ENCODE measurements at places on chromosomes 4 and X. TPM values are rescaled to one million over a fixed set of nuclear protein-coding genes. Genes with fewer than 3 reads are reported as not detected.

GRCh38 chrX:21781525-21781924 lies 23.6 kb upstream of the SMPX start:
- no peak for DNase-seq

DNA sequence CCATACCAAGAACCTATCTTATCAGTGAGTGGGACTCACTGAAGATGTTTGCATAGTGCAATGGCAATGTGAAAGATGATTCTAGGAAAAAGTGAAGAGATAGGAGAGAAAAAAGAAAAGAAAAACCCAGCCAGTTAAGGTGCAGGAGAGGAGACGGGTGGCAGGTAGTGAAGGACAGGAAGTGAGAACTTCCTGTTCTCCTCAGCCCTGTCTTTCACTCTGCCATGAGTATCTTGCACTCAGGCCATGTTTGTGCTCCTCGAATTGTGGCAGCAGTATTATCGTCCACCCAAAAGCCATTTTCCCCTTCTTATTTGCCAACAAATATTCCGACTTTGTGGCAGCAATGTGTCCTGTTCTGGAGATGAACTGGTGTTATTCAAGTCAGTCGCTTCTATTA lies 8.6 kb upstream of the ENPEP start:
- DNase-seq: no peak

DNA sequence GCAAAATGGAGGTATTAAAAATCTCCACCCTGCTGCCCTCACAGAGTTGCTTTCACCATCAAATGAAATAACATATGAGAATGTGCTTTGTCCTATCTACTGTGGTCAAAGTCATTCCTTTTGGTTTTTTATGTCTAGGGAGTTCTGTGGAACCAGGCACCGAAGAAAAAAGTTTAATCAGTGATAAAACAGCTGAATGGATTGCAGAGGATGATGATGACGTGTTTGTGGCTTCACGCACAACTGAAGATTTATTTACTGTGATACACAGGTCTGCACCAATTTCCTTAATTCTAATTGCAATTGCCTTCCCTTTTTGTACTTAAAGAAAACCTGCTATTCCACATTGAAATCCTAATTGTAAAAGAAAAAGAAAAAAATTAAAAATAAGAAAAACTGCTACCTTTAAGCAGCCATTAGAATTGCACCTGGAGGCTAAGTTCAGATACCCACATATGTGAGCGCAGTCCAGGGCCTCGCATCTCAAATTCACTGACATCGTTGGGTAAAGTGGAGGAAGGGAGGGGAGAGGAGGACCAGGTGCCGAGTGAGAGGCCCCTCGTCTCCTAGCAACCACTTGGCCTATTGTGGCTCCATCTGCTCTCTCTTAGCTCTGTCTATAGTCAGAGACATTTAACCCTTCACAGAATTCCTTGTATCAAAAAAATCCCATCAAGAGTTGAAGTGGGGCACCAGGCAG lies 10.5 kb upstream of the RTL5 start:
- no peak for DNase-seq

- DNase-seq: no peak
Observed at GRCh38 chrX:70054391-70054790, 4.7 kb upstream of the AWAT2 start.

DNA sequence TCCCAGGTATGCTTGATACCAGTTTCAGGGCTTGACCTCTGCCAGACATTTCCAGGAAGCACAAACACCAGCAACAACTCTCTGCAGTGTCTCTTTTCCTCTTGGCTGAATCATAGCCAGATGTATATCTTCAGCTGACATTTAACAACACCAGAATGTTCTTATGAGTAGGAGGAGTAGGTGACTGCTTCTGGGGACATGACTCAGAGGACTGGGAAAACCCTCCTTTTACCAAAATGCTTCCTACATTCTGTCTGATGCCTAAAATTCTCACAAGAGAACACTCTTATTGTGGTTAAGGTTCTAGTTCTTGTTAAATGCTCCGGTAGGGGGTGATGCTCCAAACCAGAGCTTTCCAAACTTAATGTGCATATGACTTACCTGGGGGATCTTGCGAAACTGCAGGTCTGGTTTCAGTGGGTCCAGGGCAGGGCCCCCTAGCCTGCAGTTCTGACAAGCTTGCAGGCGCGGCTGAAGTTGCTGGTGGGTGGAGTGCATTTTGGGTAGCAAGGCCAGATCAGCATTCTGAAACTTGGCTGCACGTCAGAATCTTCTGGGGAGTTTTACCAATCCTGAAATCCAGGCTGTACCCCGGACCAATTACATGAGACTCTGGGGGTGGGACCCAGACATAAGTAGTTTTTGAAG lies 329.3 kb upstream of the RPS6KA3 start:
- DNase-seq: no peak

- DNase-seq: no peak
Observed at GRCh38 chrX:48826135-48826875, at the start of gene ERAS. Gene ERAS (plus strand): TSS chrX:48826513. CDS start chrX:48829124, 2,611 bp downstream.

DNA sequence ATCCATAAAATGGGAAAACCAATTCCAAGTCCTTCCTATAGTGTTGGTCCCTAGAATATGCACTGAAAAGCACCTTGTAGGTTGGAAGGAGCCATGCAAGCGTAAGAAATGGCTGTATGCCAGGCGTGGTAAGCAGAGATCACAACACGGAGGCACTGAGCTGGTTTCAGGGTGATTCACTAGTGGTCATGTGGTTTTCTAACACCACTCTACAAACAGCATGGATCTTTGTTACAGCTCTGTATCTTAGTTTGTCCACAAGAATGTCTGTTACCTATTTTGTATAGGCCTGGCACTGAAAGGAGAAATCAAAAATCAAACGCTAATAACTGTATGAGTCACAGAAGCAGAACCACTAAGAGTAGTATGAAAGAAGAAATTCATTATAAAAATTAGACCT lies 71.9 kb downstream of the MAGEB17 start:
- no peak for DNase-seq

- no peak for DNase-seq
Observed at GRCh38 chr4:52299120-52299519, 248.0 kb downstream of the SPATA18 start.

DNA sequence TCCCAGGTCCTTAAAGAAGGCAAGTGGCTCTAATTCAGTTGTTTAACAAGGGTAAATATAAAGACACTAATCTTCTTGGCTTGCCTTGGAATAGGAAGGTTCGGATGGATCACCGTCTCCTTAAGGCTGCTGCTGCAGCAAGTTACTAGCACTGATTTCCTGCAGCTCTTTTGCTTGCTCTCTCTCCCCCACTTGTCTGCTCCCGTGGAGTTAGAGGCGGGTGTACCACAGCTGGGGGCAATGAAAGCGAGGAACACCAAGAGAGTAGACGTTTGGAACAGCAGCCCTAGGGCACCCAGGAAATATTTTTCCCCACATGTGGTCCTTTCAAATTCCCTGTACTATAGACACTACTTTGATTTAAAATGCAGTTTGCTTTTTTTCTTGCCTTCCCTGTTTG lies 202.2 kb downstream of the SH2D1A start:
- DNase-seq: no peak

DNA sequence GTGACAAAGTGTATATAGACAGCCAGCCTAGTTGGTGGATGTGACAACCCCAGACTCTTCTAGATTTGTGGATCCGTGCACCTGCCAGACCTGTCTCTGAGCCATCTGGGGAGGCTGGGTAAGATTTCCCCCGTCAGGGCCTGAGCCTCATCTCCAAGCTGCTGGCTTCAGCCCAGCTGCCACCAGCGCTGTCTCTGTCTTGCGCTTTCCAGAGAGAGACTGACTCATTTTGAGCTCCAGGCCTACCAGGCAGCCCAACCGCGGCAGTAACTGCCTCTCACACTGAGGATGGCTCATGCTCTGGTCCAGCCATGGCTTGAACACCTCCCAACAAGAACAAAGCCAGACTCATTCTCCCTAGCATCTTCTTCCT lies 26.4 kb downstream of the NOP14 start:
- no peak for DNase-seq

- no peak for DNase-seq
Observed at GRCh38 chr4:2937146-2937857, 25.9 kb downstream of the NOP14 start.

DNA sequence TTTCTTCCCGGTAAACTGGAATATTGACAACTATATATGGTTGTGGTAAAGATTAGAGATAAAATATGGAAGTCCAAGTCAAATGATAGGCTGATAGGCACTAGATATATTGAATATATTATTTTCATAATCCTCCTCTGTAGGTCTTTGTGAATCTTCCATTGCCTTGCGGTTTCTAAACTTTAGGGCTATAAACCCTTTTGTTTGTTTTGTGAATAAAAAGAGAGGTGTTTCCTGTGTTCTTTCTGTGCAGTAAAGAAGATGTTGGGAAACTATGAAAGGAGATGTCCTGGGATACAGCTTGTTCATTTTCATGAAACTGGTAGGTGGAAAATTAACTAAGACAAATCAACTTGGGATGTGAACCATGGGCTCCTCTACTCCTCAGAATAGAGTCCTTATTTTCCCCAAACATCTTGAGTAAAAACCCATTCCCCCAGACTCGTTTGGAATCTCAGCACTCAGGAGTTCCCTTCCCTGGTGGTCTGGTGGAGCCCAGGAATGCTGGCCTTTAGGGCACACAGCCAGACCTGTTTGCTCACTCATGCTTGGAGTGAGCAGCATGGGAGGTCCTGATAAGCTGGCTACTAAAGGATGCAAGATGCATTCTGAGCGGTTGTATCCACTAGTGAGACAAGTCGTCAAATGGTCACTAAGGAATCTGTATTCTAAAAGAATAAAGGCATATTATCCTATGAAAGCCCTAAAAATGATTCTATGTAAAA lies 22.2 kb downstream of the PRDM8 start:
- no peak for DNase-seq

GRCh38 chrX:142068365-142068764 lies 136.7 kb downstream of the MAGEC2 start:
- DNase-seq: no peak

GRCh38 chr4:3869661-3870566 lies 103.7 kb downstream of the ADRA2C start:
- DNase-seq: no peak

DNA sequence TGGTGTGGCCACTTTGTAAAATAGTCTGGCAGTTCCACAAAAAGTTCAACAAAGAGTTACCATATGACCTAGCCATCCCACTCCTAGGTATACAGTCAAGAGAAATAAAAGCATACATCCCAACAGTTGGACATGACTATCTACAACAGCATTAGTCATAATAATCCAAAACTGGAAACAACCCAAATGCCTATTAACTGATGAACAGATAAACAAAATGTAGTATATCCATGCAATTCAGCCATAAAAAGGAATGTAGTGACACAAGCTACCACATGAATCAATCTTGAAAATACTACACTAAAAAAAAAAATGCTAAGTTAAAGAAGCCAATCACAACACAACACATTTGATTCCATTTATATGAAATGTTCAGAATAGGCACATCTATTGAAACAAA lies 16.1 kb downstream of the MED14 start:
- no peak for DNase-seq

GRCh38 chr4:53005149-53005546 lies 143.0 kb downstream of the RASL11B start:
- no peak for DNase-seq

GRCh38 chr4:18635531-18635930 lies 614.0 kb upstream of the LCORL start:
- no peak for DNase-seq

DNA sequence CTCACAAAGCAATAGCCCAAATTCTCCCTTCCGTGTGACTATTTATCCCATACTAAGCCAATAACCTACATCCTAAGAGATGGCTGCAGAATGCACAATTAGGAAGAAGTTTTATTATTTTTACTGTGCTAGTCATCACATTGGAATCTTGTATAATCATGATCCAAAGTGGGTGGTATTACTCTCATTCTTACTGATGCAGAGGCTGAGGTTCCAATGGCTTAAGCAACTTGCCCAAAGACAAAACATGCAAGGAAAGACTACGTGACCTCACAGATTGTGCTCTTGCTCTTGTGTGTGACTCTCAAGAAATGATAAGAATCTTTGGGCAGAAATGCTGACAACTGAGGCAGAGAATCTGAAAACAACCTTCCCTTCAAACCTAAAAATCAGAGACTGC lies 212.2 kb downstream of the LDB2 start:
- peak; percentile 94 for DNase-seq

- no peak for DNase-seq
Observed at GRCh38 chrX:134764202-134764785, 106.0 kb upstream of the PLAC1 start.

DNA sequence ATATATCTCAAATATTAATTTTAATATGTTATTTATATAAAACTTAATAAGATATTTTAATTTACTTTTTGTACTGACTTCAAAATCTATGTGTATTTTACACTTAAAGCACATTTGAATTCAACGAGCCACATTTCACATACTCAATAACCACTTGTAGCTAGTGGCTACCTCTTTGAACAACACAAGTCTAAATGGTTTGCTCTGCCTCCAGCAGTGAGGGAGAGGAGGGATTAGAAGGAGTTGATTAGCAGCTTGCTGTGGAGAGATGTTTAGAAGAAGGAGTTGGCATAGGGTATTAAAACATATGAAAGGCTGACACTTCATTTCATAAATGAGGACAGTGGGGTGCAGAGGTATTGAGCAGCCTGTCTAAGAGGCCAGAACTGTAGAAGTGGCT lies 124.0 kb downstream of the ARHGAP24 start:
- DNase-seq: no peak

DNA sequence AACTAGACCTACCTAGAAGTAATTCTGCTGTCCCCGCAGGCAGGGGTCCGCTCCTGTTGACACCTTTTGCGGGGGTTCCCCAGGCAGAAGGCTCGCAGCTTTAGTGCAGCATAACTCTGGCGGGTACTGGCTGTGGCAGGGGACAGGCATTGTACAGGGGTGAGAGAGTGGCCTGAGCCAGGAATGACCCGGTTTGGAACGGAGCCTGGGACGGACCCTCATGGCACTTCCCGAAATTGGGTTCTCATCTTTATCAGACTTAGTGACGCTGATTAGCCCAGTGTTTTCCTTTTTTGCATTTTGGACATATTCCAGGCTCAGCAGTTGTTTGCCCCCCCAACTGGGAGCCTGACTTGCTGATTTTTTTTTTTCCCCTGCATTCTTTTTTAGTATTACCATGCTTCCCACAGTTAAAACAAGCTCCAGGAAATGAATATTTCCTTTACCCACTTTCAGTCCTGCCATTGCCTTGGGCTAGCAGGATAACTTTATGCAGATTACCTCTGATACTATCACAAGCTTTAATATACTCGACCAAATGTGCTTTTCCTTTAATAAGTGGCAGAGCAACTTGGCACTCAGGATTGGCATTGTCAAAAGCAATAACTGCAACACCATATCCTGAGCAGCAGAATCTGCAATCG lies 55.8 kb upstream of the WDR1 start:
- DNase-seq: no peak

GRCh38 chr4:130028552-130028951 lies 932.6 kb downstream of the C4orf33 start:
- DNase-seq: no peak

- no peak for DNase-seq
Observed at GRCh38 chr4:61298178-61298740, 98.1 kb downstream of the ADGRL3 start.

DNA sequence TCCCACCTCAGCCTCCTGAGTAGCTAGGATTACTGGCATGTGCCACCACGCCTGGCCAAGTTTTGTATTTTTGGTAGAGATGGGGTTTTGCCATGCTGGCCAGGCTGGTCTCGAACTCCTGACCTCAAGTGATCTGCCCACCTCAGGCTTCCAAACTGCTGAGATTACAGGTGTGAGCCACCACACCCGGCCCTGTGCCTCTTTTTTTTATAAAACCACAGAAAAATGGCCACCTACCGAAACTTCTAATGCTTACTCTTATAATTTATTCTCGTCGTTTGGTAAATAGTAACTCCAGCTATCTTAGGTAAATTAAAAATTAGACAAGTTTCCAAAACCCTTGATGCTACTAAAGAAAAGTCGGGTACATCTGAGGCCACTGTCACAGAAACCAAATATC lies 54.4 kb downstream of the IRF2 start:
- no peak for DNase-seq

The ERCC6L gene
- polyA plus RNA-seq: 0.94 TPM

The WNK3 gene
- 0.06 TPM for polyA plus RNA-seq

The RCHY1 gene
- polyA plus RNA-seq: 19.4 TPM
